Activated CD4-positive, alpha-beta T cell treated with anti-CD3 and anti-CD28 coated beads, Interleukin-2, Interleukin-6, amounts not matched to agents 100 ng/mL and 50 ng/mL, durations not matched to agents 16 hours and 8 hours (primary cell): ENCODE measurements at places on chromosomes 12 and 14.

DNA sequence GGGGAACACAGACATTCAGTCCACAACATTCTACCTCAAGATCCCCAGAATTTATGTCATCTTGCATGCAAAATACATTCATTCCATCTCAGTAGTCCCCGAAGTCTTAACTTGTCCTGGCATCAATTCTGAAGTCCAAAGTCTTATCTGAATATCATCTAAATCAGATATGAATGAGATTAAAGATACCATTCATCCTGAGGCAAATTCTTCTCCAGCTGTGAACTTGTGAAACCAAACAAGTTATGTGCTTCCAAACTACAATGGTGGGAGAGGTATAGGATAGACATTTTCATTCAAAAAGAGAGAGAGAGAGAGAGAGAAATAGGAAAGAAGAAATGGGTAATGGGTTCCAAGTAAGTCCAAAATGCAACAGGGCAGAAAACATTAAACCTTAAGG is 390.6 kb downstream of the DPF3 start:
- DNase-seq, result no peak

- DNase-seq, result no peak
Observed at GRCh38 chr14:38090506-38090905, 117.2 kb upstream of the SSTR1 start.

DNA sequence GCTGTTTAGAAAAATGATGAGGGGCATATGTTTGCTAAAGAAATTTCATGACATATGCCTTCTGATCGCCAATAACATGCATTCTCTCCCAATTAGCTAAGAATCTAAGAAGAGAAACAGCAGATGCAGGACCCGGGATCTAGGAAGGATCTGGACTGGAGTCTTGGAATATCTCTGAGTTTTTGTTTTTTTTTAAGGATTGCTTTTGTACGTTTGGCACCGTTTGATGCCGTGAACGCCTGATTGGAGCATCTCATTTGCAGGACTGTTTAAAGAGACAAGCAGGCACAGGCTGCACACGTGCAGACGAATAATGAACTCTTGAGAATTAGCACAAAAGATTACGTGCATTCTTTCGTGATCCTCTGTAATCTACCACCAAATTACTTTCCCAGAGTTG is 13.6 kb downstream of the EML1 start:
- DNase-seq, result no peak

DNA sequence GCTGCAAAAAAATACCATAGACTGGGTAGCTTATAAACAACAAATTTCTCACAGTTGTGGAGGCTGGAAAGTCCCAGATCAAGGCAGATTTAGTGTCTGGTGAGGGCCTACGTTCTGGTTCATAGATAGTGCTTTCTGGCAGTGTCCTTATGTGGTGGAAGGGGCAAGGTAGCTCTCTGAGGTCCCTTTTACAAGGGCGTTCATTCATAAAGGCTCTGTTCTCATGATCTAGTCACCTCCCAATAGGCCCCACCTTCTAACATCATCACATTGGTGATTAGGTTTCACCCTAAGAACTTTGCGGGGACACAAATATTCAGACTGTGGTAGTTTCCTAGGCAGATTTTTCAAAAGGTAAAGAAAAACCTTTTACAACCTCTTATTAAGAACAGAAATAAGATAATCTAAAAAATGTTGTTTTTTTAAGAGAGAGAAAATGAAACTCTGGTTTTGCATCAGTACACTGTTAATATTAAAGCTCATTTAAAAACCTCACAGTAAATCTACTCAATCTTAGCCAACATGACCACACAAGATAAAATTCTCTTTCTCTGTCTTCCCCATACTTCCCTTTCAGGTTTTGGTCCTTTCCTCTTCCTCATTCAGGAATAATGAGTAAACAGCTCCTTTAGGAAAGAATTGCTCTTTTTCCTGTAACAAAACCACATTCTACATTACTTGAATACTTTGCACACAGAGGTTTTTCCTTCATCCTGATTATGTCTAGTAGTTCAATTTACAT is 117.5 kb downstream of the UNC79 start:
- DNase-seq, result no peak

- DNase-seq, result peak; percentile 25
Observed at GRCh38 chr12:62268956-62269355, 8.8 kb downstream of the USP15 start.

GRCh38 chr14:95495076-95495475 is 21.4 kb downstream of the SYNE3 start:
- no peak for DNase-seq

DNA sequence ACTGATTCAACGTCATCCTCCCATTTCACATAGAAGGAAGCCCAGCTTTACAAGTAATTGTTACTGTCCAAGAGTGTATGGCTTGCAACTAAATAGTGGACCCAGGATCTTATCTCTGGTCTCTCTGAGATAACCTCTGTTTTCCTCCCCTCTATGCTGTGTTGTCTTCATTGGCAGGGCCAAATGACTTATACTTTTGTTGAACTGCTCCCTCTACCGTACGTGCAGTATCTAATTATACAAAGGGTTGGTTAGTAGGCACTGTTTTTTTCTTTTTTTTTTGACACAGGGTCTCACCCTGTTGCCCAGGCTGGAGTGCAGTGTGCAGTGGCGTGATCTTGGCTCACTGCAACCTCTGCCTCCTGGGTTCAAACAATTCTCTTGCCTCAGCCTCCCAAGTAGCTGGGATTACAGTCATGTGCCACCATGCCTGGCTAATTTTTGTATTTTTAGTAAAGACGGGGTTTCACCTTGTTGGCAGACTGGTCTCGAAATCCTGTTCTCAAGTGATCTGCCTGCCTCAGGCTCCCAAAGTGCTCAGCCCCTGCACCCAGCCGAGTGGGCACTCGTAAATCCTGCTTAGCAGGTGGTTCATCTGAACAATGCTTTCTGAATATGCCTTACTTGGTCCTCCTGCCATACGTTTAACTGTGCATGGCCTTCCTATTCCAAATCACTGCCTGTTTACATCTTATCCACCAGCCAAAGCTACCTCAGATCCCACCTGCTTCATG is 162.1 kb downstream of the ADCK1 start:
- no peak for DNase-seq

GRCh38 chr14:57533214-57533613 is 39.6 kb upstream of the CCDC198 start:
- DNase-seq, result peak; percentile 38

DNA sequence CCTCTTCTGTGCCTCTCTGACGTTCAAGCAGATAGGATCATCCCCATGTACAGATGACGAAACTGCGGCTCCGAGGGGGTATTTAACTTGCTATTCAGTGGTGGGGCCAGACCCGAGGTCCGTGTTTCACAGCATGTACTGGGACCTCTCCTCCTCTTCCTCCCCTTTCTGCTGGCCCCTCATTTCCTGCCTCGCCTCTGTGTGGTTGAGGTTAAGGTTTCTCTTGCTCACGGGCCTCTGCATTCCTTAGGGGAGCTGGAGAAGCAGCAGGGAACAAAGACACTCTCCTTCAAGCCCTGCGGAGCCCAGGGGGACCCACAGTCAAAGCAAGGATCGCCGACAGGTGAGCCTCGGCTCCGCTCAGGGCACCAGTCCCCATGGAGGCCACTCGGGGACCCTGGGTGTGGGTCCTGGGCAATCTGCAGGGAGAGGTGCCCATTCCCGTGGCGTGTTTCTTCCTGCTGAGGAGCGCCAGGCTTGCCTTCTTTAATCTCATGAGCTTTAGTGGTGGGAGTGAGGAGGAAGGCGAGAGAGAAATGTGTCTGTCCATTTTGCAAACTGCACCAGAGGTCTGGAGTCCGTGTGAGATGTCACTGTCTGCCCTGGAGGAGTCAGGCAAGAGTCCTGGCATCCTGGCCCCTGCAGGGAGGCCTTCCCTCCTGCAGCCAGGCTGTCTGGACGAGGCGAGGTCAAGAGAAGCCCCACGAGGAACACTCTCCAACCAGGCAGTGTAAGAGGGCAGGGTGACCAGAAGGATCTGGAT is 45.0 kb downstream of the SLC6A12 start:
- DNase-seq, result no peak

GRCh38 chr14:20971705-20972021 is 16.4 kb downstream of the RNASE2 start:
- no peak for DNase-seq

DNA sequence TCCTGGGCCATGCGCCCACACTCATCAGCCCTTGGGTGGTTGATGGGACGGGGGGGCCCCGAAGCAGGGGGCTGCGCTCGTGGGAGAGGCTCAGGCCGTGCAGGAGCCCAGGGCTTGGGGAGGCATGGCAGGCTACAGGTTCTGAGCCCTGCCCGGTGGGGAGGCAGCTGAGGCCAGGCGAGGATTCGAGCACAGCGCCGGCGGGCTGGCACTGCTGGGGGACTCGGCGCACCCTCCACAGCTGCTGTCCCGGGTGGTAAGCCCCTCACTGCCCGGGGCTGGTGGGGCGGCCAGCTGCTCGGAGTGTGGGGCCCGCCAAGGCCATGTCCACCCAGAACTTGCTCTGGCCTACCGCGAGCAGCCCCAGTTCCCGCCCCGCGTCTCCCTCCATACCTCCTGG is 295.8 kb upstream of the SEL1L start:
- DNase-seq, result no peak

GRCh38 chr14:63604626-63605025 is 37.0 kb downstream of the WDR89 start:
- no peak for DNase-seq

- DNase-seq, result peak; percentile 70
Observed at GRCh38 chr12:94244165-94245133, 96.1 kb downstream of the PLXNC1 start.

DNA sequence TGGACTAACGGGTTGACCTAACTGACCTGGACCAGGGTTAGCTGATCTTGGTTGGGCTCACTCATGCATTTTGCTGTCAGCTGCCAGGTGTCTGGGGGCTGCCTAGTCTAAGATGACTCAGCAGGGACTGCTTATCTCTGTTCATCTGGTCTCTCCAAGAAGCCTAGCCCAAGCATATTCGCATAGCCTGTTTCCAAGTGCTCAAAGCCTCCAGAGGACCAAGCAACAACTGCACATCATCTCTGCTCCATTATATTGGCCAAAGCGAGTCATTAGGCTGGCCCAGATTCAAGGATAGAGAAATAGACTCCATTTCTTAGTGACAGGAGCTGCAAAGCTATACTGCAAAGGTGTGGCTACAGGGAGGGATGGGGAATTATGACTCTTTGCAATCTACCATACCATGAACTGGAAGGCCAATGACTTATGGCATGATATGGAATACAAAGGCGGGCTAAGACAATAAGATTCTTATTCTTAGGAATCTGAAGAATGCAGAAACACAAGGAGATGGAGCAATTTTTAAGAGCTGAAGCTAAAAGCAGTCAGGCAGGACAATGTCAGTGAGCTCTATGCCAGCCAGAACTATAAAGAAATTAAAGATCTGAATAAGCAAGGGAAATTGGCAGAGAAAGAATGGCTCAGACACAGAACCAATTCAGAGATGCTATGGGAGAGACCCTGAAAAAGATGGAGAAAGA is 194.6 kb upstream of the FSCB start:
- no peak for DNase-seq

- DNase-seq, result no peak
Observed at GRCh38 chr12:3315201-3315661, 175.8 kb upstream of the PRMT8 start.

GRCh38 chr12:93573552-93574223 is 1.2 kb downstream of the SOCS2 start:
- DNase-seq, result no peak

- no peak for DNase-seq
Observed at GRCh38 chr12:65189028-65189718, 19.8 kb downstream of the LEMD3 start.

DNA sequence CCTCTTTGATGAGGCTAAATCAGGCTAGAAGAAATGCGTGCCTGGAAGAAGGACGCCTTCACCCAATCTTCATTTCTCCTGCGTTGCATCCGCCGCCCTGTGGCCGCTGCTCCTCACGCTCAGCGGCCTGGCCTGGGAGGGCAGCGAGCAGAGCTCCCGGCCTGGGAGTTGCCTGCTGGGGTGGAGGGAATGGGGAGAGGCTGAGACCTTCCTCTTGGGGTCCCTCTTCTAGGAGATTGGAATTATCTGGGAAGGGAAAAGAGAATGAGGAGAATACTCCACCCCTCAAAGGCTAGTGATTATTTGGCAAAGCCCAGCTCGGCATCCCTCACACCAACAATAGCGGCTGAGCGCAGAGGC is 2.4 kb upstream of the HOXC12 start:
- DNase-seq, result no peak

DNA sequence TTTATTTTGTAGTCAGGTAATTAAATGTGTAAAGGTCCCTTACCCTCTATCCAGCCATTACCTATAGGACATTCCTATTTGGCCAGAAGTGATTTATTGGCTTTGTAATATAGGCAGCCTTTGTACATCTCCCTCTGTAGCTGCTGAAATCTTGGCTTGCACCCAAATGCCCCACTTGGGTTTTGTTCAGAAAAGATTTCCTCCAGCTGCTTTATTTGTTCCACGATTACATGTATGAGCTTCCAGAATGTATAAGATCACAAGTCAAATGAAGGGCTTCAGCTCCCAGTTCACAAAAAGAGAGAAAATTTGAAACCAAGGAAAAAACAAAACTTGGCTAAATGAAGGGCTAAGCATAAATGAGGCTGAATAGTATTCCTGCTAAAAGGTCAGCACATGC is 103.4 kb downstream of the EFCAB11 start:
- DNase-seq, result no peak

DNA sequence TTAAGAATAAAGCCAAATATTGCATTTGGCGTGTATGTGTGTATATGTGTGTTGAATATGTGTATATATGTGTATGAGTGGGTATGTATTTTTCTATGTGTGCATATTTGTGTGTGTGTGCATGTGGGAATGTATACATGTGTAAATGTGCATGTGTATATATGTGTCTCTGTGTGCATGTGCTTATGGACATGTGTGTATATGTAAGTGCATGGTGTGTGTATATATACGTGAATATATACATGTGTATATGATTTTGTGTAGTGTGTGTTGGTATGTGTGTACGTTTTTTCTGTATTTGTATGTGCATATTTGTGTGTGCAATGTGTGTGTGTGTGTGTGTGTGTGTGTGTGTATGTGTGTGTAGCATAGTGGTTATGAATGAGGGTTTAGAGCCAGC is 1021.0 kb downstream of the AACS start:
- no peak for DNase-seq

DNA sequence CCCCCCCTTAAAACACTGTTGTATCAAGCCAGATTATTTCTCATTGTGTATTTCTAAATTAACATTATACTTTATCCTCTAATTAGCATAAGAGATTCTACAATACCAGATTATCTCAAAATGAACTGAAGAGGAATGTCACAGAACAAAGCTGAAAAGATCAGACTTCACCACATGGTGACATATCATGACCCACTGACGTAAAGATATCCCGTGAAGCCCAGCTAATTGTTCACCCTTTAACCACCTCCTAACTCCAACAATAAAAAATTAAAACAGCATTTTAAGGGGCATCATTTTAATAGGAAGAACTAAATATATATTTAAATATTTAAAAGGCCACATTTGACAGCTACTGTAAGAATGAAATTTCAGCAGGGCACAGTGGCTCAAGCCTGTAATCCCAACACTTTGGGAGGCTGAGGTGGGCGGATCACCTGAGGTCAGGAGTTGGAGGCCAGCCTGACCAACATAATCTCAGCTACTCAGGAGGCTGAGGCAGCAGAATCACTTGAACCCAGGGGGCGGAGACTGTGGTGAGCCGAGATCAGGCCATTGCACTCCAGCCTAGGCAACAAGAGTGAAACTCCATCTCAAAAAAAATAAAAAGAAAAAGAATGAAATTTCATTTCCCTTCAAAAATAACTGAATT is 29.0 kb downstream of the CDK17 start:
- no peak for DNase-seq

- no peak for DNase-seq
Observed at GRCh38 chr14:83419420-83419819, 1885.8 kb upstream of the SEL1L start.

- DNase-seq, result no peak
Observed at GRCh38 chr14:92473969-92474535, 39.5 kb upstream of the RIN3 start.
